Activated T-cell treated with anti-CD3 and anti-CD28 coated beads for 48 hours (primary cell): ENCODE measurements at places on chromosomes 4 and X.

DNA sequence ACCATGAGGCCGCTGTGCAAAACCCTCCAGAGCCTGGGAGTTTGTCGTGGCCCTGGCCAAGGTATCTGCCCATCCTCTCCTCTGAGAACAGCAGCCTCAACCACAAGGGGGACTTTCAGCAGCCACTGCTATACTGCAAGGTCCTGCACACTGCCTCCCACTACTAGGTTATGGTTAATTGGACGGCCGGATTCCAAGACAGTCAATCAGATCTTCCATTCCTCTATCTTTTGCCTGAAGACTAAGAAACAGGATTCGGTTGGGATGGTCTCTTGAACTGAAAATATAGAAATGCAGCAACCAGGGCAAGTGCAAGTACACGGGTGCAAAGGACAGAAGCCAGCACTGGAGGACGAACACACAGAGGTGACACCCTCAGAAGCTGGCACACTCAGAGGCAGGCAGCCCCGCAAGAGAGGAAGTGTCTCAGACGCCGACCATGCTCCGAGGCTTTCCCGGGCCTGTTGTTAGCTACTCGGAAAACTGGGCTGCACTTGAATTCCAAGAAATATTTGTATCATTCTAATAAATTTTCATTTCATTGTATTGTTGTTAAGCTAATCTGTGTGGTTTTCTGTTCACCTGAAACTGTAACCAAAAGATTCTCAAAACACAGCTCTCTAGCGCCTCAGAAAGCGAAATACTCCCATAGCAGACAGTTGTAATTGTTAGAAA, 63.3 kb downstream of the AFAP1 start:
- DNase-seq, result no peak

GRCh38 chrX:51743179-51743957, at the start of gene GSPT2:
GSPT2 (plus strand) TSS chrX:51743442; CDS start chrX:51743627, 185 bp downstream.
- peak; percentile 52 for DNase-seq

DNA sequence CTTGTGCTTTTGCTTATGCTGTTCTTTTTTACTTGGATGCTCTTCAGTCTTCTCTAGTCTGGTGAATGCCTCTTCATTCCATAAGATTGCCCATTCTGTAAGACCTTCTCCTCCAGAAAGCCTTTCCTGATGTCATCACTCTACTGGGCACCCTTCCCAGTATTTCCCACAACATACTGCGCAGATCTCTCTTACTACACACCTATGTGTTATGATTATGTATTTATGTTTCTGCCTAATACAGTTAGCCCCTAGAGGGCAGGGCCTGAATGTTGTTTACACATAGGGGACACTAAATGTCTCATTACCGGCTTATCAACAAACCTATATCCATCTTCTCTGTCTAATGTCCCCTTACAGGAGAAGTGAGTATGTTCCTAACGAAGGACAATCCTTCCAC, 21.1 kb downstream of the AIFM1 start:
- DNase-seq, result no peak

- DNase-seq, result no peak
Observed at GRCh38 chr4:142983589-142983988, 137.5 kb upstream of the INPP4B start.

DNA sequence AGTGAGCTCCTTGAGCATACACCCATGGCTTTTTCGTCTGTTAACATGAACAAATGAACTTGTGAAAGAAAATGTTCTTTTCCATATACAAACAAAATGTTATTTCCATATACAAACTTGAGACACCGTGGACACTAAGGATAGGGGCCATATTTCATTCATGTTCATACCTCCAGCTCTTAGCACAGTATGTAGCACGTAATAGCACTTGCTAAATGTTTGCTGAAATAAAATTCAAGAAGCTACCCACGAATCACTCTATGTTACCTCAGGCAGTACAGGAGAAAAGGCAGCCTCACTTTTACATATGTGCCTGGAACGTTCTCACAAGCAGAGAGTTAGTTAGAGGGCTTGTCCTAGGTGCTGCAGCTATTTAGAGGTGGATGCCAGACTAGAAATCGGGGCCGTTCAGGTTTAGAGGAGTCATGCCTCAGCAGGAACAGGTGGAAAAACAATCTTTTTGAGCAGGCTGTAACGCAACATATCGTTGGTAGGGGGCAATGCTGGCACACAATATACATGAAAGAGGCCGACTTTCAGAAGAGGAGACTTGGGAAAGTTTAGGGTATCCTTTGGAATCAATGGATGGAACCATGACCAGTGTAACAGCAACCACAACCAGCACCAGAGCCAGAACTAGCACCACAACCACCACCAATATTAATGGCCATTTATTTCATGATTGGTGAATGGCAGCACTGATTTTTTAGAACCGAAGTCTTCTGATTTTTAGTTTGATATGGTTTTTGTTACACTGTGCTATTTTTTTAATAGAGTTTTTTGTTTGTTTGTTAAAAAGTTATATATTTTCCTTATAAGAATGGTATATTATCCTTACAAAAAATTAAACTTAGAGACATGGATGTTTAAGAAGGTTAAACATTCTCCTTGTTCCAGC, 14.8 kb upstream of the PAQR3 start:
- DNase-seq, result no peak

- no peak for DNase-seq
Observed at GRCh38 chrX:102491766-102492165, 20.2 kb upstream of the TCP11X2 start.

- no peak for DNase-seq
Observed at GRCh38 chrX:107878106-107878505, 52.4 kb downstream of the MID2 start.

DNA sequence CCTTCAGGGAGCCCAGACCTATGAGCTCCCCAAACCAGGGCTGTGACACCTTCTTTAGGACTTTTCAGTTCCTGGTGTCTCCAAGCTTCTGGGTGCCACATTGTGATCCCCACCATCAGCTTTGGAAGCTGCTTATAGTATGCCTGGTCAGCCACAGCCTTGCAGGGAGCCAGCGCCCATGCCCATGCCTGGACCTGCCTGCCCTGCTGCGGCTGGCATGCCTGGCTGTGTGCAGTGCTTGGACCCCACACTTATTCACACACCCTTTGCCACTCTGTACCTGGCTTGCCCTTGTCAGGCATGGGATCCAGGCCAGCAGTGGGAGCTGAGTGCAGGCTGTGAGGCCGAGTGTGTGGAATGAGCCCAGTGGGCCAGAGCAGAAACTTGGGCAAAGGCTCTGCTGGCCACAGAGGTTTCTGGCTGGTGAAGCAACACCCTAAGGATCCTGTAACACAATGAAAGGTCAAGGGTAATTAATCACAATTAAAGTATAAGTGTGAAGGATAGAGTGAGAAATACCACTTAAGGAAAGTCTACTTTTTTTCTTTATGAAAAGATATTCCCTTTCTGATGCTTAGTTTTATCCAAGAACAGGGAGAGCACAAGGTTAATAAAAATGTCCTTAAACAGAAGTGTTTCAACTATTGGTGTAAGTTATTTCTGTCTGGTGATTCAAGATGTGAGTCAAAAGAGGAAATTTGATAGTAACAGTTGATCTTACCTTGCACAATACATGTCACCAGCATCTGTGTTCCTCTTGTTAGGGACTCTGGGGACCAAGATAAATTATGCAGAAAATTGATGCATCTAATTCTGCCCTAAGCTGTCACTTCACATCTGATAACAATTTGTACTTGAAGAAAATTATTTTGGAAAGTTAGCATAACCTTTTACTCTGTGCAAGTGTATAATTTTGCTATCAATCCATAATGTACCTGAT, 161.8 kb downstream of the FAM47A start:
- DNase-seq, result no peak

- no peak for DNase-seq
Observed at GRCh38 chrX:118360429-118361125, 14.7 kb downstream of the WDR44 start.

GRCh38 chrX:41491267-41492004, 44.3 kb downstream of the NYX start:
- DNase-seq, result no peak

- DNase-seq, result no peak
Observed at GRCh38 chr4:181569553-181569952, 673.6 kb upstream of the TENM3 start.

GRCh38 chrX:10117864-10118377, 38.9 kb upstream of the CLCN4 start:
- no peak for DNase-seq

GRCh38 chr4:52949336-52949735, 87.2 kb downstream of the RASL11B start:
- no peak for DNase-seq

- no peak for DNase-seq
Observed at GRCh38 chr4:37645736-37646135, 40.4 kb downstream of the RELL1 start.

GRCh38 chrX:68945603-68946228, 116.9 kb downstream of the EFNB1 start:
- peak; percentile 1 for DNase-seq

- no peak for DNase-seq
Observed at GRCh38 chr4:762211-763190, 56.9 kb downstream of the PCGF3 start.

GRCh38 chr4:109972786-109973528, 60.3 kb downstream of the EGF start:
- no peak for DNase-seq

DNA sequence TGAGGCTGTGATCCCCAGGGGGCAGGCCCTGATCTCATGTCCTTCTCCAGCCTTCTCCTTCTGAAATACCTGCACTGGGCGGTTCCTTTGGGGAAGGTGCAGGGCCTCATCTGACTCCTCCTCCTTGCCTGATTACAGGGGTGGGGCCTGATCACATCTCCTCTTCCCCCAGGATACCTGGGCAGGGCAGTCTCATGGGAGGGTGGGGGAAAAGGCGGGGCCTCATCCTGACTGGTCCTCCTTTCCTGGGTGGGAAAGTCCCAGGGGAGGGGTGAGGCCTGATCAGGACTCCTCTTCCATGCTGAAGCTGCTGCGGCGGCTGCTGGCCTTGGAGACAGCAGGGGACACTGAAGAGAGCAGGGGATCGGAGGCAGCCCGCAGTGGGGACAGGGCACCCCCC, 13.3 kb downstream of the TFE3 start:
- no peak for DNase-seq

DNA sequence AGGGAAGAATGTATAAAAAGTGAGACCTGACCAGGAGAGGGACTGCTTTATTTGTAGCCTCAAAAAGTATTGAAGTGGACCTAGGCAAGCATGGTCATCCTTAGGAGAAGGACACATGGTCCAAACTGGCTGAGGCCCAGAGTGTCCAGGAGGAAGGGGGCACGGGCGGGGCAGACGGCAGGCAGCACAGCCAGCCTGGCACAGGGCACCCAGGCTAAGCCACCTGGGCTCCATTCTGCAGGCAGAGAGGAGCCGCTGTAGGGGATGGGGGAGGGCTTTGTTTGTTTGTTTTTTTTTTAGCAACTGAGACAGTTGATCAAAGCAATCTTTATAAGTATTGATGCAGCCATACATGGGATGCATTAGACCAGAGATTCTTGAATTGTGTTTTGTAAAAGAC, 188.6 kb downstream of the PRDM5 start:
- no peak for DNase-seq

DNA sequence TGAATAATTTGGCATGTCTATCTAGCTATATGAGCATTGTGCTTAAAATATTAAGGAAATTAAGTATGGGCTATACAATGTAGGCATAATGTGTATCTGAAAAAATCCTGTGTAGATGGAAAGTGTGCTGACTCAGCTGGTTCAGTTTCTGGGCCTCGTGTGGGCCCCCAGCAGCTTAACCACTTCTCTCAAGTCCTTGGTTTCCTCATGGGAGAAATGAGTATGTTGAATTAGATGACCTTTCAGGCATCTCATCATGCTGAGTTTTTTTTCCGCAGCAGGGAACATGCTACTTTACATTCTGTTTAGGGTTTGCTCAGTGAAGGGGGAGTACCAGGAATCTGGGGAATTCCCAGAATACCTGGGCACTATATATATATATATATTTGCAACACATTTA, 30.5 kb downstream of the RHOH start:
- no peak for DNase-seq

DNA sequence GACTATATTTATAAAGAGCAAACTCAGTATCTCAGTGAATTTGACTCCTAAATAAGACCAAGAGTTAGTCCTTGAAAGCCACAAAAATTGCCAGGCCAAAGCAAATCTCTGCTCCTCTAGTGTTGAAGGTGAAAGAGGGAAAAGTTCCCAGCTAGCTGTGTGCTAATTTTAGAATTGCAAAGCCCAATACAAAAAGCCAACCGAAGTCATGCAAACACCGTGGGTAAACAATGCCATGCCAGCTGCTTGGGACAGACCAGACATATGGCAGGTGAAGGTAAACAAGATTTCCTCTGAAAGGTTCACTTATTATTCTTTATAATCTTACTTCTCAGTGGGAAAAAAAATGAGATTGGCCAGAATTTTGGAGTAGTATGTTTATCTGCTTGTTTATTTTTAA, 80.5 kb upstream of the LNX1 start:
- no peak for DNase-seq

DNA sequence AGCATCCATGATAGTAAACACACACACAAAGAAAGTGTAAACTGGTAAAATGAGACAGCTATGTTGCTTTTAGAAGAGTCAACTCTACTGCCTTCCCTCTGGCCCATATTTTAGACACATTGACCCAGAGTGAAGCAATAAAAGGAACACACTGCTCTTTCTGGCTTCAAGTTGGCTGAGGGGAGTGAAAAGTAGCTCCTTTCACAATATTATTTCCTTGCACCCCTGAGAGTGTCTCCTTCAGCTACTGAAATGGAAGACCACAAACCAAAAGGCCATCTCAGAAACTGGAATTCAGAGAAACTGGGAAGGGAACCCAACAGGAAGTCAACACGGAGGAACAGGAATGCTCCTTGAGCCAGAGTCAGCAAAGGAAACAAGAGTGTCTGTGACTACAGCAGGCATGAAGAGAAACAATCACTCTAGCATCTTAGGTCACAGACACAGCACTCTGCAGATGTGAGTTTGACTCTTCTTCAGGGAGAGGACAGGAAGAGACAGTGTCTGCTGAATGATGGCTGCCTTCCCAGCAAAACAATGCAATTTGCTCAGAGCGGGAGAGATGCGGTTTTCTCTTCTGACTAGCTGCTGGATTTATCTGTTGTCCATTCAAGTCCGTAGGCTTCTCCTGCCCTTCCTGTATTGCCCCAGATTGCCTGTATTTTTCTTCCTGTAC, 106.7 kb downstream of the SPATA18 start:
- no peak for DNase-seq

DNA sequence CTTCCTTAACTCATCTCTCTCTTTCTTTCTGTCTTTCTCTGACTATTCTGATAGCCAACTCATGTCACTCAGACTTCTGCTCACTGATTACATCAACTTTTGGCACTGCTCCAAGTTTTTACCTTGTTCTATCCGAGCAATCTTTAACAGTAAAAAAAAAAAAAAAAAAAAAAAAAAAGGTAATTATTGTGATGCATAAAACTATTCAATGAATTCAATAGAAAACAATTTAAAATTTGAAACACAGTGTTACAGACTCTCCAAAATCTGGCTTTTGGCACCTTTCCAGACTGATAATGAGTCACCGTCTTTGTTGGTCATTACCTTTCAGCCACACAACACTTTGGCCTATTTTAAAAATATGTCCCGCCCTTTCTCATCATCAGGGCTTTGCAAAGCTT, 229.5 kb downstream of the GALNTL6 start:
- no peak for DNase-seq

GRCh38 chrX:149630681-149631233, 835 bp downstream of the TMEM185A start:
- DNase-seq, result no peak
